NCI-H1417 (cell line): ENCODE measurements at places on chromosomes 2 and 18.

GRCh38 chr2:156021146-156022040 is 311.1 kb downstream of the NR4A2 start:
- no peak for DNase-seq

- no peak for DNase-seq
Observed at GRCh38 chr2:144152817-144153271, 367.1 kb downstream of the ZEB2 start.

DNA sequence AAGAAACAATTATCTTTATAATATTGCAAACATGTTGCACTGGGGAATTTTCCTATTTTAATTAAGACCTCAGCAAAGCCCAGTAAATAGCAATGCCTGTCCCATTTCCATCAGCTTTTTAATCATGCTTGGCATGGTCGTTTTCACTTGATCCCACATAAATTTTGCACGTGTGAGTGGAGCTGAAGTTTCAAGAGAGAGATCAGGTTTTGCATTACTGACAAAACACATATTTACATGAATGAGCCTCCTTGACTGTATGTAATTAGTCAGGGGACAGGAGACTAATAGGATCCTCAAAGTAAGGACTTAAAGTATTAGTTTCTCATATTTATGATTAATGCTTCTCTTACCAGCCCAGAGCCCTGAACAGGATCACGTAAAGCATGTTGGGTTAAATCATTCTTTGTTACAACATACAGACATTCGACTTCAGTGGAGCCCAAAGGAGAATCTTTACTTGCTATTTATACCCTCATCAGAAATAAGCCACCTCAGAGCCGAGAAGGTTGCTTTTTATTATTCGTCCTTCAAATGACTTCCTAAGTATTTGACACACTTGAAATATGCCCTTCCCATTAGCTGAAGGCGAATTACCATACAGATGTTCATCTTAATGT is 711.3 kb downstream of the GALR1 start:
- no peak for DNase-seq

- no peak for DNase-seq
Observed at GRCh38 chr18:21146016-21146415, 34.4 kb upstream of the ROCK1 start.

- no peak for DNase-seq
Observed at GRCh38 chr2:187475499-187476248, 27.6 kb upstream of the CALCRL start.

DNA sequence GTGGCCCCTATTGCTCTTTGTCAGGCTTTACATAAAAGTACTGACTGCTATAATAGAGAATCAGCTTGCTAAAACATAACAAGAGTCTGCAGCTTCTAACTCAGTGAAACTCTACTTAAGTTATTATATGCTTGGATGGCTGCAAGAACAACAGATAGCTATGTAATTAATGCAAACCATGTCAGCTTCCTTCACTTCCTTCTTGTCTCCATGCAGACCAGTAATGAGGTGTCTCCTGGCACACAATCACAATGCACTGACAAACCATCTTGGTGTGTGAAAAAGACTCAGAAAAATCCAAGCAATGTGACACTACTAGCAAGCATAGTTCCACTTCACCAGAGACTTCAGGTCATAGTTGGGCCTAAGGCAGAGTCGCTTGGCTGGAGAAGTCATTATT is 2068.9 kb upstream of the PIK3C3 start:
- DNase-seq: no peak

DNA sequence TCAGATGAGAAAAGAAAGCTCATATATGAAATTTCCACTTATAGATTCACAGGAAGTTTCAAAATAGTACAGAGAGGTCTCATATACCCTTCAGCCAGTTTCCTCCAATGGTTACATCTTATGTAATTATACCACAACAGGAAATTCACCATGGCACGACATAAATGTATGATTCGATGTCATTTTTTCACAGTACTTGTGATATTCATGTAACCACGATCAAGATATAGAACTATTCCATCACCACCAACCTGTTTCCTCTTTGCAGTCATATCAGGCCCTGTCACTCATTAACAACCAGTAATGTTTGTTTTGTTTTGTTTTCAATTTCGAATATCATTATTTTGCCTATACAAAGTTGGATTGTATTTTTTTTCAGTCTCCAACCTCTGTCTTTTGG is 314.3 kb upstream of the POU3F3 start:
- DNase-seq: no peak

- DNase-seq: no peak
Observed at GRCh38 chr18:14577971-14578370, 34.6 kb upstream of the POTEC start.

GRCh38 chr2:236656166-236656565 is 86.5 kb downstream of the ACKR3 start:
- DNase-seq: no peak

- DNase-seq: no peak
Observed at GRCh38 chr18:39299152-39299551, 1733.6 kb upstream of the CELF4 start.

DNA sequence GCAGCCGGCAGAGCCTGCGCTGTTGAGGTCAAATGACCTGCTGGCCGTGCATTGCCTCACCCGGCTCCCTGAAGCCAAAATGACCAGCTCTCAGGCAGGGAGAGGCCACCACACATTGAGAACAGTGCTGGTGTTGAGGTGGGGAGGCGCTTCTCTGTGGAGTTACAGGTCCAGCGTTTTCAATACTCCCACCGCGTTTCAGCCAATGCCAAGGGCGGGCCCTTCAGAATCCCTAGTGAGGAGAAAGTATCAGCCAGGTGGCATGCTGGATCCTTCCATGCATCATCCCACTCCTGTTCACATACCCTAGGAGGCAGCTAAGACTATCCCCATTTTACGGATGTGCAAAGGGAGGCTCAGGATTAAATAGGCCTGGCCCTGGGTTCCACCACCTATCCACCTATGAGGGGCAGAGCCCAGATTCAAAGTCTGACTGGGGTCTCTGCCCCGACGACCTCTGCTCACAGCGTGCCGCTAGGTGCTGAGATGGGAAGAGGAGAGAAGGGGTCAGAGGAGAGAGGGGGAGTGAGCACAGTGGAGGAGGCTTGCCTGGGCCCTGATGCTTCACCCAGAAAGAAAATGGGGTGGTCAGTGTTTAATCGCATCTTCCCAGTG is 137.6 kb upstream of the ID2 start:
- no peak for DNase-seq
